ENCODE measurements at places on chromosomes 1 and 21.

DNA sequence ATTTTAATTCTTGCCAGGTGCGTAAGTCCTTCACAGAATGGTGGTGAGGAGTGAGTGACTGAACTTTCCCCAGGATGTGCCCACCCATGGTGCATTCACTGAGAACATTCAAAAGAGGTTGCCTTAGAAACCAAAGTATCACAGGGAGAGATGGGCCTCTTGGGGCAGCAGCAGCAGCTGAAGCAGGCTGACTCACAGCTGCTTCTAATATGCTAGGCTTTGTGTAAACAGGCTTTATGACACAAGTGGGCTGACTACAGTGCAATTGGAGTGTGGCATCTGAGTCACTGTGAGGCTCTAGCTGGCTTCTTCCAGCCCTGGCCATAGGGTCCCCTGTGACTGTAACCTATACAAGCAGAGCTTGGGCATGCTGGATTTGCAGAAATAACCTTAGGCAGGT is 12.6 kb downstream of the PIGP start:
- DNase-seq = no peak

DNA sequence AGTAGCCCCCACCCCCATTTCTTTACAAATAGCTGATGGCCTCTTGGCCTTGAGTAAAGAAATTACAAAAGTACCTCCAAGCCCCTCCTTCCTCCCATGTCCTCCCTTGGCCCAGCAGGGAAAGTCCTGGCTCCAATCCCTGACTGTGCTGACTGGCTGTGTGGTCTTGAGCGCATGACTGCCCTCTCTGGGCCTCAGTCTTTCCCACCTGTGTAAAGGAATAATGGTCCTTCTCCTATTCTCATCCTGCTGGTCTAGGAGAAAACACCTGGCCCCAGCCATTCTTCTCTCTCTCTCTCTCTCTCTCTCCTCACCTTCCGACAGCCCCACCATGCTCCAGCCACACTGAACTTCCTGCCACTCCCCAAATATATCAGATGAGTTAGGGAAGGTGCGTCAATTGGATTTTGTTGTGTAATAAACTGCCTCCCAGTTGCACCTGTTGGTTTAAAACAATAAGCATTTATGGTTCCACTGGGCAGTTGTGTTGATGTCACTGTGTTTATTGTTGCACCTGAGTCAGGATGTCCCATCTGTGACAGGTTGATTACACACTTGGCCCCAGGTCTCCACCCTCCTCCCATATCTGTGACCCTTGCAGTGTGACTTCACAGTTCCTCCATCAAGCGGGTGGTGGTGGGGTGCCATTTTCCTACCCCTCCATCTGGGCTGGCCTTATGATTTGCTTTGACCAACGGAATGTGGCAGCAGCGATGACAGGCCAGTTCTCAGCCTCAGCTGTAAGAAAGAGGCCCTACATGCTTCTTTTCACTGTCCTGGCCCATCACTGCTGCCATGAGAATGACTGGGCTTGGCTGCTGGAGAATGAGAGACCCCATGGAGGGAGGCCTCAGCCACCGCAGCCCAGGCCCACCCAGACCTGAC is 22.3 kb upstream of the LRP8 start:
- DNase-seq = no peak

DNA sequence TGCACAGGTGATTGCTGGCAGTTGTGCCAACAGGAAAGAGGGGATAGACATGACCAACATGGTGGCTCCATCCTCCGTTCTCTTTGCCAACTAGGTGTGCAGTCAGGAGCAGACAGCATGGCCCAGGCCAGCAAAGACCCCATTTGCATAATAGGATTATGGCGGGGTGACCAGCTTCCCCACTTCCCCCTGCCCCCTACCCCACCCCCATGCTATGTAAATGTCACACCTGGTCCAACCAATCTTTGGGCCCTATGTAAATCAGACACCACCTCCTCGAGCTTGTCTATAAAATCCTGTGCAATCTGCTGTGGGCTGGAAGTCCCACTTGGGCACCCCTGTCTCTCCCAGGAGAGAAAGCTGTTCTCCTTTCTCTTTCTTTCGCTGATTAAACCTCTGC is 146.0 kb downstream of the SLC30A10 start:
- DNase-seq = no peak

DNA sequence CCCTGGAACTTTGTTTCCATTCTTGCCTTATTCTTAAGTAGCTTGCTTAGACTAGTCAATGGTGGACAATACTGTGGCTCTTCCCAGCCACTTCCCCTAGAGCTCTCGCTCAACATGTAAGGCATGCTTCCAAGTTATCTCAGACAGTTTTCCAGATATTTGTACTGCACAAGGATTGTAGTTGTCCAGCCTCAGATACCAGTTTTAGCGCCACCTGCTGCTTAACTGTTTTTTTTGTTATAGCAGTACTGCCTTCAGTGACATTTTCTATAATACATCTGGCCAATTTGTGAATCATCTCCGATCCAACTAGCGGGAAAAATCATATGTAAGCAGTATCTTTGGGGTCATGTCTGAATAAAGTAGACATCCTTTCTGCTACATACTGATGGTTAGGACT is 346.7 kb upstream of the ADGRL4 start:
- DNase-seq = no peak

- DNase-seq = no peak
These were observed 158.5 kb downstream of the TSEN15 start for GRCh38 chr1:184210031-184210430.

DNA sequence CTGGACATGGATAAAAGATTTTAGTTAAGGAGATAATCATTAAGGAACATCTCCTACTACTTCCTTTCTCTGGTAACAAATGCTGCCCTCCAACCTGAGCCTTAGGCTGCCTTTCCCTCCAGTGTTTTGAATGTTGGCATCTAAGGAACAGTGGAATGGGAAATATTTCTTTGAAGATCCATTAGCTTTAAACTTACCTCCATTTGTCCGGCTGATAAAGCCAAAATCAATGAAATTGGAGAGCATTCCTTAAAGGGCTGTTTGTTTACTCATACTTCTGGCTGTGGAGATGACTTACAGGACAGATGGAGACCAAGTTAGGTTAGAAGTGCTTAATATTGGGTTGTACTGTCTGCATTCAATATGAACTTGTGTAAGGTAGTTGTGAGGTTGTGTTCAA is 439.1 kb downstream of the PLA2G4A start:
- DNase-seq = no peak

- no peak for DNase-seq
These were observed 54.6 kb upstream of the SAMSN1 start for GRCh38 chr21:14600569-14601297.

DNA sequence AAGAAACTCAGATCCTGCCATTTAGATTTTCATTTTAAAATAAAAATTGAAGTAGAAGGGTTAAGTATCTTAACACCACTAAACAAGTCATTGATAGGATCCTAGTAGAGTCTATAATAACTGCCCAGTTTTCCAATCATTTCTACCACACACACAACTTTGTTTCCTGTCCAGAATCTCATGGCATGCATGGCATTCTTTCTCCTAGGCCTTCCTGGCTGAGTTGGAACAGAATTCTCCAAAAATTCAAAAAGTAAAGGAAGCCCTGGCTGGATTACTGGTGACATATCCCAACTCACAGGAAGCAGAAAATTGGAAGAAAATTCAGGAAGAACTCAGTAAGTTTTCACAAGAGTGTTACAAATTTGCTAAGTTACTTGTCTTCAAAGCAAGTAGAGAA is 111.4 kb upstream of the BMP8A start:
- no peak for DNase-seq

DNA sequence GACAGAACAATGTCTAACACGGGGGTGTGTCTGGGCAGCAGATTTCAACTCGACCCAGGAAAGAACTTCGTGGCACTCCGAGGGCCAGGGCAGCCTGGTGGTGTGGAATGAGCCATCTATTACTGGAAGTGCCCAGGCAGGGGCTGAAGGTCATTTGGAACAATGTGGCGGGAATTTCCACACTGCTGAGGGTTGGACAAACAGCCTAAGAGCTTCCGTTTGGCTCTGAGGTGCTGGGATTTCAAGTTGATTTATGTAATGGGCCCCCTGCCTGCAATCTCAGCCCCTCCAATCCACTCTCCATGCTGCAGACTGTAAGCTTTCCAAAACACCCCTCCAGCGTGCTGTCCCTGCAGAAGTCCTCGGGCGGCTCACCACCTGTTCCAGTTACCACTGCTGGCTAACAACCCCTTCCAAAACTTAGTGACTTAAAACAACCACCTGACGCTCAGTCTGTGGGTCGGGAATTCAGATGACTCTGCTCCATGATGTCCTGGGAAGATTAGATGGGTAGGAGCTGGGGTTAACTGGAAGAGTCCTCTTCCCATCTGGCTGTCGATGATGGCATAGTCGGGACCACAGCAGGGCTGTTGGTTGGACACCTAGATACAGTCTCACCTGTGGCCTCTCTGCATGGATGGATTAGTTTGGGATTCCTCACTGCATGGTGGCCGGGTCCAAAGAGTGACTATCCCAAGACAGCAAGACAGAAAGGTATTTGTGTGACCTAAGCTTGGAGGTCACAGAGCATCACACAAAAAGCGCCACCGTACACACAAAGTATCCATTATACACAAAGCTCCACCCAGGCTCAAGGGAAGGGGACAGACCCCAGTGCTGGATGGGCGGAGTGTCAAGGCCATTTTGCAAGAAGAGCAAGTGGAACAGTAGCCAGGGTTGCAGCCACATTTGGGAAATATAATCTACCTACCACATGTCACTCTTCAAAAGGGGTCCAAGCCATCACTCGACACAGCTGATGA is 89.7 kb upstream of the IFFO2 start:
- no peak for DNase-seq

DNA sequence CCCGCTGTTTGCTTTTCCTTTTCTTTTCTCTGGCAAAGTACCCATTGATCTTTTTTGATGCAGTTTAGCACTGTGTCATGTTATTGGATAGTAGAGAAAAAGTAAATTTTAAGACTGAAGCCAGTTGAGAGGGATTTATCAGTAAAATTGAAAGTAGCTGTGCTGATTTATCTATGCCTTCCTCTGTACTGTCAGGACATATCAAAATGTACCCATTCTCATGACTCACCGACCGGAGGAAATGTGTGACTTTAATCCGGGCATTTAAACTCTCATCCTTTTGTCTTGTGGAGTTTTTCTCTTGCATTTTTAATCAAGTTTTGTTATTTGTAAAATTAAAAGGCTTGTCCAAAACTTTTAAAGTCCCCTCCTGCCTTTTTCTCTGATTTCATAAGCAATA is 276.6 kb upstream of the FMN2 start:
- DNase-seq = no peak

GRCh38 chr1:45012639-45013278 is 705 bp downstream of the UROD start:
- no peak for DNase-seq

- DNase-seq = no peak
These were observed 25.1 kb upstream of the MROH9 start for GRCh38 chr1:170910273-170910672.

DNA sequence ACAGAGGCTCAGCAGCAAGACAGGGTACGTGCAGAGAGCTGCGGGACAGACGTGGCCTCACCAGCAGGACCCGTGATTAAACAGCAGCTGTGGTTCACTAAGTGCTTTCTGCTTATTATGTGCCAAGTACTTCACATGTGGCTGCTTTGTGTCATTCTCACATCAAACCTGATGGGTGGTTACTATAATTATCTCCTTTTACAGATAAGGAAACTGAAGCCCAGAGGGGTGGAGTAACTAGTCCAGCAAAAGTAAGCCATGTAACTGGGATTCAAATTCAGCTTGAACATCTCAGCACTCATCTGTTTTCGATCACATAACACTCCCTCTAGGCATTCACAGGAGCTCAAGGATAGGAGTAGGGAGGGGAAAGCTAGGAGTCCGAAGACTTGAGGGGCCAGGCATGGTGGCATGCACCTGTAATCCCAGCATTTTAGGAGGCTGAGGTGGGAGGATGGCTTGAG is 50.8 kb upstream of the CLIC4 start:
- DNase-seq = no peak

DNA sequence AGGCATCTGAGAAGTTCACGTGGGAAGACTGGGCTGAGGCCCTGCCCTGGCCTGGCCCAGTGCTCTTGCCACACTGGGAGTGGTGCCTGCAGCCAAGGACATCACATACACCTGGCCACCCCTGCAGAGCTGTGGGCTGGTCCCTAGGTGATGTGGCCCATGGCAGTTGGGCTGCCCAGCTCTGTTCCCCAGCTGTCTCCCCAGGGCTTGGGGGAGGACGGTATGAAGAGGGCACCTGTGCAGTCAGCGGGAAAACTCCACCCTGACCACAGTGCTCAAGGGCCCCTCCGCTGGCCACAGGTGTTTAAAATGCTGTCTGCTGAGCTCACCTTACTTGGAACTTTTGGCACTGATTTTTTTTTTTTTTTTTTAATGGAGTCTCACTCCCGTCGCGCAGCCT is 120.4 kb upstream of the SLC25A33 start:
- no peak for DNase-seq

- no peak for DNase-seq
These were observed 2.0 kb downstream of the RNF186 start for GRCh38 chr1:19812875-19813642.

DNA sequence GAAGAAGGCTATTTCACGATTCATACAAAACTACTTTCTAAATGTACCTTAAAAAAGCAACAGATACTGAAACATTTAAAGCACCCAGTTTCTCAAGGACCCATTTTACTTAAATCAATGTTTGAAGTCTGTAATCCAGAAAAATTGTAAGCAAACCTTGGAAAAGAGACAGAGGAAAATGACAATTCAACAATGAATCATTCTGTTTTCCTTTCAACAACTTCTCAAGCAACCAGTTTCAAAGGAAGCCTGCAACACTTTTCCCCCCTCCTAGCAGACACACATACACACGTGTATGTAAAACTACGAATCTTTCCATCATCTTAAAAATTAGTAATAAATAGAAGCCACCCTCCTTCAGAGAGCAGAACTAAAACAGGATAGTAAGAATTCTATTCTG is 1.2 kb downstream of the RERE start:
- DNase-seq = no peak

GRCh38 chr1:104987210-104987609 is 1237.5 kb downstream of the AMY1C start:
- DNase-seq = no peak

- DNase-seq = no peak
These were observed 9.9 kb upstream of the BACE2 start for GRCh38 chr21:41158026-41158425.

GRCh38 chr1:166167572-166167925 is 748 bp upstream of the FAM78B start:
- DNase-seq = no peak

DNA sequence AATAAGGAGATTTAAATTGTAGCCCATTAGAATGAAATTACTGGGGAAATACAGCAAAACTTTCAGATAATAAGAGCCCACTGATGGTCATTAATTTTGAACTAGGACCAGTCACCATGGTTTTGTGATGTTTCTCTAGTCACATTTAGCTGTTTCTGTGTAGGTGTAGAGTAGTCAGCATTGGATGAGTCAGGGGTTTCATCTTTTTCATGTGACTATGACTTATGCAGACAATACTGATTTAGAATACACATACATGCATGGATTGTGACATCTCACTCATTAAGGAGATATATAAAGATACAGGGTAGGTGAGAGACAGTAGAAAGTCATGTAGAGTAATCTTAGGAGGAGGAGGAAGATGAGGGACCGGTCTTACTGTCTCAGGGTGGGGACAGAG is 1192.7 kb downstream of the KCNT2 start:
- DNase-seq = no peak

Data from stimulated activated CD8-positive, alpha-beta memory T cell treated with anti-CD3 and anti-CD28 coated beads, Interleukin-4, amount 100 ng/mL, for 1 hour (primary cell).